Epithelial cell of esophagus (primary cell): ENCODE measurements at places on chromosomes 16 and 17.

- DNase-seq = no peak
Measured at GRCh38 chr17:80959330-80960036, 32.2 kb upstream of the CHMP6 start.

DNA sequence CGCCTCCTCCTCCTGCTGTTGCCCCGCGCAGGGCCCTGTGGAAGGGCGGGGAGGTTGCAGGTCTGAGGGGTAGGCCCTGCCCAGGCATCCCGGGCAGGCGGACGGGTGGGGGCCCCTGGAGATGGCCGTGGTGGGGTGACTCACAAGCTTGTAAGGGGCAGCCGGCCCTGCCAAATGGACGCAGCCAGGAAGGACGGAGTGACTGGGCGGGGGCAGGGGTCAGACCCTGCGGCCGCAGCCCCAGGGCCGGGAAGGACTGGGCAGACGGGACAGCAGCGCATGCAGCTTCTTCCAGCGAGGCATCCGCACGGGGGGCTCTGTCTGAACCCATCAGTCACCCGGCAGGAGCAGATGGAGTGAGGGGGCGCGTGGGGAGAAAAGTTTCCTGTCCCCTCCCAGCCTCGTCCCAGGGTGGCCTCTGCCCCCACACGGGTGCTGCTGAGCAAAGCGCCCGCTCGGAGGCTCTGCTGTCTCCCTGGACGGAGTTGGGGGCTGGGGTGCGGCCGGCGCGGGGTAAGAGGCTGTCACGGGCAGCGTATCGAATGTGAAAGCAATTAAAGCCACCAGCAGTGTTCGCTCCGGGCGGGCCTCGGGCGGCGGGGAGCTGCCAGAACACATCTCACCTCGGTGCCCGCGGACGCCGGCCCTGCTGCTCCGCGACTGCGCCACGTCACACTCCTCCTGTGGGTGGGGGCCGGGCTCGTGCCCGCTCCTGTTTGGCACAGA lies 5.4 kb upstream of the PRR35 start:
- DNase-seq = peak; percentile 44

DNA sequence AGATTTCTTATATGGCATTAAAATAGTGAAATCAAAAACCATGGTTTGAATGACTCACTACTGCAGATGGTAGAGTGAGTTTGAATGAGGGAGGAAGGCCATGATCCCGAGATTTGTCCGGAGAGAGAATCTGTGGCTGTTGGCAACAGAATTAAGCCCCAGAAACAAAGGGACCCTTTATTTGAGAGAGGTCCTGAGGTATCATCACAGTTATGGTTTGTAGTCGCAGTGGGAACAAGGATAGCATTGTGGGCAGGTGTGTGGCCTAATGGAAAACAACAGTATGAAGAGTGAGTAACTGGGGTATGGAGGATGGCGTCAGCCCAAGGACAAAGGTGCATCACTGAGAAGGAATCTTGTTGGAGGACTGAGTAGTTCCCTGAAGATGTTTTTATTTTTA lies 8.5 kb upstream of the ZFP3 start:
- DNase-seq = peak; percentile 67

DNA sequence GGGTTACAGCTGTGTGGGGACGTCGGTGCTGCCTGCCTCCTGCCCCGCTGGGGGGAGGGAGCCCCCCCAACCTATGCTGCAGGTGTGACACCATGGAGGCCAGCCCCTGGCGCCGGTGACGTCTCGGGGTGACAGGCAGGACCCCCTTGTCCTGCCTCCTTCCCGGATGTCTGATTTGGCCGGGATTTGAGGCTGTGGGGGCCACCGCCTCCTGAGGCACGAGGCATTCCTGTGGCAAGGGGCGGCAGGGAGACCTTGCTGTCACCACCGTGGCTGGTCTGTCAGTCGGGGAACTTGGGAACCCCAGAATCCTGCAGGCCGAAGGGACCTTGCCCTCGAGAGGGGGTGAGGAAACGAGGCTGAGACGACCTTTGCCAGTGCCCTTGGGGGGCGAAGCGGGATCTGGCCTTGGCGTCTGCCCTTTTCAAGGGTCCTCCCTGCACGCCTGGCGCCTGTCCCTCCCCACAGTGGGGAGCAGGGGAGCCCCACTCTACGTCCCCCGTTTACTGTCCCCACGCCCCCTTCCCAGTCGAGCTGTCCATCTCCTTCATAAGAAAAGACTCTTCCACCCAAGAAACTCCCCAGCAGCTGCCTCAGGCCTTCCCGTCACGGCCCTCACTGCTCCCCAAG lies 74.4 kb downstream of the METRNL start:
- no peak for DNase-seq

DNA sequence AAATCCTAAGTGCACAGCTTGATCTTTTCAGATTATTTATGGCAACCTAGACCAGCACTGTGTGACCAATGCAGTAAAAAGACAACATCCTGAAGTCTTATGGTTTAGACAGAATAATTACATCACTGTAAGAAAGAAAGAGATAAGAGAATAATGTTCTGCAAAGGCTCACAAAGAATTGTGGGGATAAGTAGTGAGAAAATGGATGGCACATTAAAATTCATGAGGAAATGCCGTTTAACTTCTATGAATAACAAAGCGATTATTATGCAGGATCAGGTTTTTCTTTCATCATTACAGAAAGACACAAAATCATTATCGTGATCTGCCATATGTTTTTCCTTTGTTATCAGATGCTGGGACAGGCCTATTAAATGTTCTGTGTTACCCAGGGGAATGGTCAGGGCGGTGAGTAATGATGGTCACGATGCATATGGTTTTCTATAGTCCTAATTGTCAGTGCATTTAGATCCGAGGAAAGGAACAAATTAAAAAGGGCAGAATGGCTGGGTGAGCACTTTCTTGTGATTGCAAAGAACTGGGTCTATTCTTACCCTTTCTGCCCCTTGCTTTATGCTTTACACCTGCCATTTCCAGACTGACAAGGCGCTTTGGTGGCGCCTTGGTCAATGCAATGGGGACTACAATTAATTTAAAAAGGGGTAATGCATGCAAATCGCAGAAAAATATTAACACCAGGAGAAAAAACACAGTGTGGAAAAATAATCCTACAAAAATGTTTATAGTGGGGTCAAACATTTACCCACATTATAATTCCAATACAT lies 18.1 kb upstream of the DHX40 start:
- DNase-seq = no peak

DNA sequence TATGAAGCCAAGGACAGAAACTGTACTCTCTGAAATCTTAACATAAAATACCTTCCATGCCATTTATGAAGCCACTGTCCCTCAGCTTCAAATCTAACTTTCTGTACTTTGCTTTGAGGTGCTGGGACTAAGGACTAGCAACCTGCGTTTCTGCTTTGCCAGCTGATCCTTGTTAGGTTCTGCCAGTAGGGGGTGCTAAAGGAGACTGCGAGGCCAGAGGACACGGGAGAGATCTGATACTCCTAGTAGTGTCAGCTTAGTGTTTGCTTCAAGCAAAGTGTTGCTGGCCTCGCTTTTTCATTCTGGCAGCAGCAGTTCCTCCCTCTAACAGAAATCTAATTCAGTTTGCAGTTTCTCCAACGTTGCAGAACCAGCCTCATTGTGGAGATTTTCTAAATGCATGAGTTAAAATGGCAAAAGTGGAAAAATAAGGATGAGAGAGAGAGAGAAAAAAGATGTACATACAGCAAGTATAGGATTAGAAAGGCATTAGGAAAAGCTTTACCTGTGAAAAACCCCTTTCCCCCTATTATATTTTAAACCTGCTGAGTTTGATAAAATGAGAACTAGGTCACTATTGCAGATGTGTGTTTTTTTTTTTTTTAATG lies 297.5 kb downstream of the CA10 start:
- DNase-seq = peak; percentile 61

- DNase-seq = peak; percentile 89
Measured at GRCh38 chr17:44708401-44709263, at the start of gene DBF4B. Gene DBF4B, plus strand, starts transcription at chr17:44708665. Its CDS starts 156 bp downstream, at chr17:44708821.
